ENCODE measurements at places on chromosomes 13 and 19.

- DNase-seq = no peak
Observed at GRCh38 chr13:40777809-40778175, 6.8 kb upstream of the MRPS31 start.

GRCh38 chr13:109163037-109163379 is 533.6 kb downstream of the MYO16 start:
- no peak for DNase-seq

DNA sequence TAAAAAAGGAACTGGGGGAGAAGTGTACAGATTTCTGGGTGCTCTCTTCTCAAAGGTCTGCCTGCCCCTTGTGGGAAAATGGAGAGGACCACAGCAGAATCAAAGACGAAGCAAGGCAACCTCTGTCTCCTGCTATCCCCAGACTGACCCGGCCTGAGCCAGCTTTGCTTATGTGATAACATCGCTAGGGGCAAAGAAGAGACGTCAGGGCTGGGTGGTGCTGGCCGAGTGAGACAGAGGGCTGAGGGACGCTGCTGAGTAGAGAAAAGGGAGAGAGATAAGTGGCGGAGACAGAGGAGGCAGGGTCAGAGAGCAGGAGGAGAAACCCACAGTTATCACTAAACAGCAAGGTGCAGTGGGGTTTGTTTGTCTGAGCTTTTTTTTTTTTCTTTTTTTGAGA is 4.6 kb upstream of the MUC16 start:
- DNase-seq = no peak

- DNase-seq = no peak
Observed at GRCh38 chr13:37037241-37037640, 22.2 kb downstream of the SUPT20H start.

GRCh38 chr19:41928754-41929535 is 696 bp upstream of the ERFL start:
- DNase-seq = no peak
